HFFc6 (cell line): ENCODE measurements at places on chromosomes 11 and 22. TPM values are rescaled to one million over a fixed set of nuclear protein-coding genes. Genes with fewer than 3 reads are reported as not detected.

Gene SLC37A2
- total RNA-seq = 1.7 to 3.1 TPM (median 2.1 TPM) in 3 replicates

Gene OR51B2
- total RNA-seq = not detected in 3 replicates

- no peak for DNase-seq
Measured at GRCh38 chr11:34205326-34206035, 100.1 kb downstream of the NAT10 start.

- DNase-seq = peak; percentile 37
Measured at GRCh38 chr11:33542921-33543320, 157.7 kb downstream of the C11orf91 start.

Gene FOLH1
- not detected in 2 replicates for total RNA-seq

GRCh38 chr22:31956360-31956759, 12.0 kb downstream of the YWHAH start:
- DNase-seq = no peak

DNA sequence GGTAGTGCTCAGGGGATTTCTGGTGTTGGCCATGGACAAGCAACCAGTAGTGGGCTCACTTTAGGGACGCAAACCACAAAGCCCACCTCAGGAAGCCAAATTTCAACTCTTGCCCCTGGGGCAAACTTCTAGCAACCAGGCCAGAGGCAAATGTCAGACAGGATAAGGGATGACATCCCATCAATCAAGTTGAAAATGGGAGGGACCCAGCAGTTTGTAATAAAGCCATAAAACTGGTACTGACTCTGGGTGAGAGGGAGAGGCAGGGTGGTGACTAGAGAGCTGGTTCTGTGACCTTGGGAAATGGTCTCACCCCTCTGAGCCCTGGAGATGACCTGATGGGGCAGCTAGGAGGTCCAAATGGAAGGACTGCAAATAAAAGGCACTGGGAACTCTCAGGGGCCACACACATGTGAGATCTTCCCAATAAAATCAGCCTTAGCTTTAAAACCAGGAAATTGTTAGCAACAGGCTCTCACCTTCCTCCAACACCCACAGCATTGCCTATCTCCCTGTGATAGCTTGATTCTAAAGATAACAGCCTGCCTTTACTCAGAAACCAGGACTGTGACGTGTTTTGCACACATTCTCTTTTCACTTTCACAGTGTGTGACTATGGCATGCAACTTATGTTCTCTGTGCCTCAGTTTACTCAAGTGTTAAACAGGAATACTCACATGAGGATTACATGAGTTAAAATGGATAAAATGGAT, 6.4 kb upstream of the TBC1D10A start:
- DNase-seq = no peak

Gene VPREB1
- not detected in 2 replicates for total RNA-seq

Gene CBLIF
- not detected in 3 replicates for total RNA-seq

GRCh38 chr11:116224889-116225200, 547.9 kb downstream of the BUD13 start:
- DNase-seq = no peak

Gene INS
- total RNA-seq = not detected in 3 replicates

- no peak for DNase-seq
Measured at GRCh38 chr22:48898524-48899250, 929.0 kb downstream of the BRD1 start.

- peak; percentile 39 for DNase-seq
Measured at GRCh38 chr11:2151500-2152257, 9.3 kb downstream of the INS start.

Gene DDI1
- total RNA-seq = not detected in 3 replicates

Gene IGLL5
- not detected in 3 replicates for total RNA-seq

DNA sequence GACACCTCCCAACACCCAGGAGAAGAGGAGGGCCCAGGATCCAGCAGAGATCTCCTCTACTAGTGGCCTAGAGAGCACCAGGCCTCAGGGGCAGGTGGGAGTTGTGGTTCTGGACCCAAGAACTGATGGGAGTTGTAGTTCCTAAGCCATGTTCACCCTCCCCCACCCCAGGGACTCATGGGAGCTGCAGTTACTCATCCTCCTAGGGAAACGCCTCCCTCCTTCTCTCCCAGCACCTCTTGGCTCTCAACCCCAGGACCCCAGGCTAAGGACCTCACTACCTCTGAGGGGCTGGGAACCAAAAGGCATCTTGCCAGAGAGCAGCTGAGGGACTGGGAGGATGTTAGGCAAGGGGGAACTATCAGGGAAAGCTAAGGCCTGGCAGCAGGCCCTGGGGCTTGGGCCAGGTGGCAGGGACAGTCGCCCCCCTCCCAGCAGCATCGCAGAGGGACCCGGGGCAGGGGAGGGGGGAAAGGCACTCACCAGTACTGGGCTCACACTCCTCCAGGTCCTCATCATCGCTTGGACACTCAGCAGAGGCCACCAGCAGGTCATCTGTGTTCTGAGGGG, 28.9 kb downstream of the SLC22A12 start:
- peak; percentile 35 for DNase-seq

Gene MRGPRE
- not detected in 3 replicates for total RNA-seq

GRCh38 chr22:33557836-33558235, 362.4 kb downstream of the LARGE1 start:
- no peak for DNase-seq

DNA sequence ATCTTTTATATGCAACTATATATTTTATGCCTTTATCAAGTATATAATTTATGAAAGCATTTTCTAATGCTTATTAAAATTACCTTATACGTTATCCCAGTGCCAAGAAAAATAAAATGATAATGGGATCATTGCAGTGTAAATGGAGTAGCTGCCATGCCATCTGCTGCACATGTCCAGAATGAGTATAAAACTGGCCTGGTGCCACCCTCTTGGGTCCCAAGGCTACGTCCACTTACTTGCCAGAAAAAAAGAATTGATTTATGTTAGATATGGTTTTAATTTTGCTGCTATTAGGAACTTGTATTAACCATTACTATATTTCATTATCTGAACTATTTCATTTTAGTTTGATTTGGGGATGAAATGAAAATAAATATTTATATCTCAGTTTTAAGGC, 1127.1 kb upstream of the CNTN5 start:
- DNase-seq = no peak

Gene DUSP8
- 0.60 and 0.65 TPM in 2 replicates for total RNA-seq

GRCh38 chr11:71505781-71506180, 21.3 kb upstream of the KRTAP5-7 start:
- no peak for DNase-seq

DNA sequence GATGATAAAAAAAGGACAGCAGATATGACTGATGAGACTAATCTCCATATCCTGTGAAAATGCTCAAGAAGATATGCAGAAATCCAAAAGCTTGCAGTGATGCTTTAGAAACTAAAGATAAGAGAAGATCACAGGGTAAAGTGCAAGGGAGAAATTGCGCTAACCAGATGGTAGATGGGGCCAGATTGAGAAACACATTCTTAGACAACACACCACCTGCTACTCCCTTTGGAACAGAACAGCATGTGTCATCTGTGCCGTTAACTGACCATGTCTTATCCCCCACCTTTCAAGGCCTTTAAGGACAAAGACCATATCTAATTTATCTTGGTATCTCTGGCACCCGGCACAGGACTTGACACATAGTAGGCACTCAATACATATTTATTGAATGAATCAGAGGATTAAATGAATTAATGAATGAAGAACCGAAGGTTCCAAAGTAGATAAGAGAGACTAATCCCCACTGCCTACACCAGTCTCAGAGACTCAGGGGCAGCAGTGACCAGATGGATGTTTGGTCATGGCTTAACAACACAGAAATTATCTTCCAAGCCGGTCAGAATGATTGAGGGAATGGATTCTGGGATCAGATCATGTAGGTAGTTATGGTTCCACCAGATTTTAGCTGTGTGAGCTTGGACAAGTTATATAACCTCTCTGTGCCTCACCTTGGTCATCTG, 12.3 kb upstream of the P2RY2 start:
- DNase-seq = no peak

DNA sequence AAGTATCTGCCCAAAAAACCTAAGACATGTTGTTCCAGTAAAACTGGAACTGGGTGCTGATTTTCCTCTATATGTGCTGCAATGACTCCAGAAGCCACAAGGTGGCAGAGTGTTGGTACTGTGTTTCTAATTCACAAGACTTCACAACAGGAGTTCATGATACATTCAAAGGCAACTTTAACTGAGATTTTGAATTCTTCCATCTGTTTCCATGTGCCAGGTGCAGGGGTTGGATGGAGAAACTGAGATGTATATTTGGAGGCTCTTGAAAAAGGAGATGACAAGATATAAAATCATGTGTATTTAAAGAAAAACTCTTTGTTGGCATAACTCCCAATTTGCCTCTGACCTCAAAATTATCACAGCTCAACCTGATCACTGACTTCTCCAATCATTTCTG, 1098.6 kb upstream of the CCDC90B start:
- DNase-seq = peak; percentile 2

- DNase-seq = no peak
Measured at GRCh38 chr11:20327377-20327935, 36.1 kb upstream of the HTATIP2 start.

DNA sequence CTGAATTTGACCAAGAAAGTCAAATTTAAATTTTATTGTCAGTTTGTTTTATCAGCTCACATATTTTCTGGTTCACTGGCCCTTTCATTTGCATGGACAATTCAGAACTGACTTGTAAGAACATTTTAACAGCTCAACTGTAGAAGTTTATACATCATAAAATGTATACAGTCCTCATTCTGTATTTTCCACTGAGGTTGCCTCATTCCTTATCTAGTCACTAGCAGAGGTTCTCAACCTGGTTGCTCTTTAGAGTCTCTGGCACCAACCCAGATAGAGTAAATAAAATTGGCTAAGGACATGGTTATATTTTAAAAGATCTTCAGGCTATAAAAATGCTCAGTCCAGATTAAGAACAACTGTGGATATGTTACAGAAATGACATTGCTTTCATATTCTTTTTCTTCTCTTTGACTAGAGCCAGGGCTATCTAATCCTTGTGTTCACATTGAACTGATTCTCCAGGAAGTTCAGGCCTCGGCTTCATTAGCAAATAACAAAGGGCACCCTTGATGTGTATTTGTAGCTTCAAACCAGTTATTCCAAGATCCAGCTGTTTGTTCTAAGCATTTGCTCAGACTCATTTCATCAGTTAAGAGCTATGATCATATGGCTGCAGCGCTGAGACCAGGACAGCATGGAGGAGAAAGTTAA, 782.5 kb downstream of the ETS1 start:
- DNase-seq = no peak

DNA sequence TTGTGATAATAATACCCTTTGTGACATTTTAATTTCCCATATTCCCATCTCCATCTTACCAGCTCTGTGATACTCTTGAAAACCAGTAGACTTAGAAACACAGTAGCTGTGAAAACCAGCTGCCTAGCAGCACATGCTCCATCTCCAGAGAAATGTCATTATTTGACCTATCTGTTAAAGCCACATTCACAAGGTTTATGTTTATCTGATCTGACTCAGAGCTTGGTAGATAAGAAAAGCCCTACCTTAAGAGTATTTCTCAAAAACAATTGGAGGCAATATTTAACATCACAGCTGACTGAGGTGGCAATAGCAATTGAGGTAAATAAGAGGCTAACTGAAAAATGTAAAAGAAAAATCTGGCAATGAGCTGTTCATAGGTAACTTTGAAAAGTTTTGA, 8.1 kb upstream of the ANO3 start:
- no peak for DNase-seq

GRCh38 chr11:94787801-94788200, 19.6 kb downstream of the AMOTL1 start:
- DNase-seq = no peak

Gene SEPTIN3
- 0.04 TPM in 1 of 3 replicates, not detected in the others for total RNA-seq

Gene YPEL4
- 0.48 TPM in 1 of 3 replicates, not detected in the others for total RNA-seq
